NCI-H1092 (cell line): ENCODE measurements at places on chromosomes 4 and X.

DNA sequence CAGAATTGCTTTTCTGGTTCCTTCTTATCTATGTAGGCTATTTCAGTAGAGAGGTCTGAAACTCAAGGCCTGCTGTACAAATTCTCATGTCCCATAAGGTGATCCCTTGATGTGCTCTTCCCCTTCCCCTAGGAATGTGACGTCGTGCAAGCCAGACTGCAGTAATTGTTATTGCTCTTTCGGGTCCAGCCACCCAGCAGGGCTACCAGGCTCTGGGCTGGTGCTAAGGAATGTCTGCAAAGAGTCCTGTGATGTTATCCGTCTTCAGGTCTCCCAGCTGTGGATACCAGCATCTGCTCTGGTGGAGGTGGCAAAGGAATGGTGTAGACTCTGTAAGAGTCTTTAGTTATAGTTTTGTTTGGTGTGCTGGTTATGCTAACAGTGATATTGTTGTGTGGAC is 378.7 kb downstream of the C4orf33 start:
- DNase-seq, result no peak

DNA sequence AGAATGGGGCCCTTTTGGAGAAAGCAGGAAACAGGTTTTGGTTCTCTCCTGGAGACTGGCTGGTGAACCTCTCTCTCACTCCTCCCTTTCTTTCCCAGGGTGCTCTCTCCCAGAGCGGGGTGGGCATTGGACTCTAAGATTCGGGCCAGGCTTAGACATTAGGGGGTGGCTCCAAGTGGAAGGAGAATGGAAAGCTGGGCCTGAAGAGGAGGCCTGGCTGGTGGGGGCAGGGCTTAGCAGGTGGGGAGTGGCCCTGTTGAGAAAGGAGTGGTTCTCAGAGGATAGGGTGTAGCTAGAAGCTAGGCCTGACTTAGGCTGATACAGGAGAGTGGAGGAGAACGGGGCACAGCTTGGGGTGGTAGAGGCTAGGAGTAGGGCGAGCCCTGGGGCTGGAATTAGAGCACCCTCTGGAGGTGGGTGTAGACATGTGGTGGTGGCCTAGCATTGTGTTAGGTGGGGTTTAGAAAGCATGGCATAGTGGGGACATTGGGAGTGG is 5.7 kb downstream of the PLP2 start:
- no peak for DNase-seq

- DNase-seq, result no peak
Observed at GRCh38 chrX:19647731-19648588, 132.7 kb upstream of the MAP3K15 start.

DNA sequence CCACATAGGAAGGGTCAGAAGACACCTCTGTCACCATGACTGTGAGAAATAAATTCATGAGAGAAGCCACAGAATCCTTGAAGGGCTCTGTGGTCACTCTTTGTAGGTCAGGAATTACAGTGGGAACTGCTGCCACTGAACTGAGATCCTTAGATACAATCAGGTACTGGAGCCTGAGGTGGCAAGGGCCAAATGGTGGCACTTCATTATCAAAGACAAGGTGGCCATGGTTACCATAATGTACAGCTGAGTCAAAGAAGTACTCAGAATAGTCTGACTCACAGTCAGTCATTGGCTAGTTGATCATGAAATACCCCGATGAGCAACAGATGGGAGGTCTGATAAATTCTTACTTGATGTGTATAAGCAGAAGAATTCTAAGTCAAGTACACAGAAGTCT is 131.9 kb downstream of the RTL3 start:
- no peak for DNase-seq

DNA sequence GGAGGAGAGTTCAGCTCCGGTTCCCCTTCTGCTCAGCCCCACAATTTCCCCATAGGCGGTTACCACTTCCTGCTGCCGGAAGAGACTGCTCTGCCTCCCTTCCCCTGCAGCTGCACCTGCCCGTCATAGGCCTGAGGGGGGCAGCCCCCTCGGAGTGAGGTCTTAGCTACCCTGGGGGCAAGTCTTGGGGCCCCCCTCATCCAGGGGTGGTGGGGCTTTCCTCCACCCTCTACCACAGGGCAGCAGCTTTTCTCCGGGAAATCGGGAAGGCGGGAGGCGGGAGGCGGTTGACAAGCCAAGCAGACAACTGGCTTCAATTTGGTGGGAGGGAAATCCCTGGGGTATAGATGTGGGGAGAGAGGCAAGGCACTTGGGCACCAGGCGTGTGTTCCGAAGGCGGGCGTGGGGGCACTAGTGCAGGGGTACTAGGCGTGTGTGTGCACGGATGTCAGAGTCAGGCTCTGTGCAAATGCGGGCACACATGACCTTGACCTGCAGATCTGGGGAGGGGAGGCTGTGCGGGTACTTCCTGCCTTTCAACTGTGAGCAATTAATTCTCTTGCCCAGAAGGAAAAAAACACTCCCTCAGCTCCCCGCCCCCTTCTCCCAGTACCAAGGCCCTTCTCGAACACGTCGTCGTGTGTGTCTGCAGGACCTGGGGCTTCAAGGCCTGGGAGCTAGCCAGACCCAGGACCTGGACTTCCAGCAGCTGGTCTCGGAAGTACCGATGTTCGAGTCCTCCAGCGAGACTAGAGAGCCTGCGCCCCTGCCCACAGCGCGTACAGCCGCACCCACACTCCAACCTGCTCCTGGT is 1.0 kb upstream of the ARHGAP4 start:
- peak; percentile 34 for DNase-seq

GRCh38 chrX:65241059-65241721 is 264.9 kb upstream of the ZC4H2 start:
- DNase-seq, result no peak

DNA sequence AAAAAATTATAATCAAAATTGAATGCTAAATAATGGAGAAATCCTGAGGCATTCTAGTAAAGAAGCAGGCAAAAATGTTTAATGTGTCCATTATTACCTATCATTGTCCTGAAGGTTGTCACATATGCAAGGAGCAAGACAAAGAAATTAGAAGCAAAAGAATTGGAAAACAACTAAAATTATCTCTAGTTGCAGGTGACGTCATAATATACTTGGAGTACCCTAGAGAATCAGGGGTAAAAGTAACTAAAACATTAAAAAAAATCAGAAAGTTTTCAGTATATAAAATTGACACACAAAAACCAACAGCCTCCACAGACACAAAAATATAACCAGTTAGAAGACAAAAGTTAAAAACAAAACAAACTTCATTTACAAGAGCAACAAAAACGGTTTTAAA is 21.4 kb downstream of the MAGEA1 start:
- DNase-seq, result no peak

DNA sequence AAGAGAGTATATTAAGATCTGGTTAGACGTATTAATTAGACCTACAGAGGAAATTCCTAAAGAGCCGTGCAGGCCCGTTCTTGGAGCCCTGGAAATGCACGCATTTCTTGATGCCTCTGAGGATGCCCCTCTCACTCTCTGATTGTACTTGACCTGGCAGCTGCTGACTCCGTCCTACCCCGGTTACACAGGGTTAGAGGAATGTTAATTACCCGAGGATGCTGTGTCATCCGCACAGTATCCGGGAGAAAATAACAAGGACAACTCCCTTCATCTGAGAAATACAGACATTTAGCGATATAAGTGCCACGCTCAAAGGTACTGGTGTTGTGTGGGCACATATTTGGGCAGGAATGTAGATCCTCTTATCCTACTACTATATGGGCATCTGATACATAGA is 404.6 kb upstream of the FAT1 start:
- no peak for DNase-seq

DNA sequence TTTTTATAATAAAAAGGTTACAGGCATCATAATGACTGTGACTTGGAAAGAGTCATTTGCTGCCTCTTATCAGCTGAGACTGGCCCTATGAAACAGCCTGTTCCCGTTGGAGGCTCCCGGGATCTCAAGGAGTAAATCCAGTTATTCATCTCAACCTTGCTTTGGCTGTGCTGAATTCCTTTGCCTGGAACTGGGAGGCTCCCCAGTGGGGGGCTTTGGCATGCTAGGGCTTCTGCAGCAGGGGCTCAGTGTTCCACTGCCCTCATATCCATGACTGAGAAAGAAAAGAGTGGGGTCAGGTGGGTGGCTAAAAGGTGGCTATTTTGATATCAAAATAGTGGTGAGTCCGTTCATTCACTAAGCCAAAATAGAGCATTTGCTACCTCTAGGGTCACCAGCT is 71.2 kb downstream of the TRPC5 start:
- DNase-seq, result no peak

GRCh38 chr4:154076921-154077320 is 288.0 kb upstream of the SFRP2 start:
- no peak for DNase-seq

GRCh38 chr4:7902826-7903225 is 36.8 kb downstream of the AFAP1 start:
- DNase-seq, result no peak

DNA sequence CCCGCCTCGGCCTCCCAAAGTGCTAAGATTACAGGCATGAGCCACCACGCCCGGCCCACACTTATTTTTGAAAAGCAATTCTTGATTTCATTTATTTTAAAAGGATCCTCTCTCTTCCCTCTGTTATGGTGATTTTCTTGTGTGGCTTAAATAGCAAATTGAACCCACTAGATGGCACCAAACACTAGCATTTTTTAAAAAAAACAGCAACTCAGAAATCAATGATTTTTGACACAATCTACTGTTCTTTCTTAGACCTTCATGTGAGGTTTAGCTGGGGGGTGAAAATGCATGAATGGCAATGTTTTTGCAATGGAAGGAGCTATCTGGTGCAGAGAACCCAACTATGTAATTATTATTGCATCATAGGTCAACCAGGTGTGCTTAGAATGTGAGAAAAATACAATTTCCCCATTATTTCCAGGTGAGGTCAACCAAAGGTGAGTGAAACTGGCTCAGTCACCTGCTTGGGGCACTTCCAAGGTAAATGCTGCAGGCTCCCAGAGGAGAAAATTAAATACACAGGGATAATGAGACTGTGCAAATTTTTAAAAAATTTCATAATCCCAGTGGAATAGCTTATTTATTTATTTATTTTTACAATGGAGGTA is 226.7 kb upstream of the PRKX start:
- DNase-seq, result no peak

DNA sequence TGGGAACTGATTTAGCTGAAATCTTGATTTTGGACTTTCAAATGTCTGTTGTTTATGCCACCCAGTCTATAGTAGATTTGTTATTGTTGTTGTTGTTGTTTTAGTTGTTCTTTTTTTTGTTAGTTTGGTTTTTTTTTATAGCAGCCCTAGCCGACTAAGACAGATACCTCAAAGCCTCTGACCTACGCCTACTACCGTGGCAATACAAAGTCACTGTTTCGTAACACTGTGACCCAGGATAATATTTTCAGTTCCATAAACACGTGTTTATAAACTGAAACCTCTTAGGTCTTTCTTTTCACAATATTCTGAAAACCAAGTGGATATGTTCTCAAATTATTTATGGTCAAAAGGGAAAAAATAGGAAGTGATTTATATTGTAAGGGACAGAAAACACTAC is 32.8 kb downstream of the VCX2 start:
- DNase-seq, result no peak

- DNase-seq, result no peak
Observed at GRCh38 chrX:30918480-30918879, 29.4 kb upstream of the TAB3 start.

GRCh38 chrX:108029928-108030711 is 14.7 kb upstream of the VSIG1 start:
- DNase-seq, result no peak

DNA sequence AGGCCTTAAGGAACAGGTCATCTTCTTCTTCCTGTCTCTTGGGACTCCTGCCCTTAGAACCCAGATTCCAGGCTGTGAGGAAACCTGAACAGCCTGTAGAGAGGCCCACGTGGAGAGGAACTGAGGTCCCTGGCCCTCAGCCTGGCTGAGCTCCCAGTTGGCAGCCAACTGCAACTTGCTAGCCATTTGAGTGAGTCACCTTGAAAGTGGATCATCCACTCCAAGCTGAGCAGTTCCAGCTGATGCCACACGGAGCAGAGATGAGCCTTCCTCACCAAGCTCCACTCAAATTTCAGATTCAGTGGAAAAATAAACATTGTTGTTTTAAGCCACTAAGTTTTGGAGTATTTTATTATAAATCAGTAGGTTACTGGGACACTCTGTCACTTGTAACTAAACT is 392.5 kb downstream of the BCOR start:
- peak; percentile 63 for DNase-seq

DNA sequence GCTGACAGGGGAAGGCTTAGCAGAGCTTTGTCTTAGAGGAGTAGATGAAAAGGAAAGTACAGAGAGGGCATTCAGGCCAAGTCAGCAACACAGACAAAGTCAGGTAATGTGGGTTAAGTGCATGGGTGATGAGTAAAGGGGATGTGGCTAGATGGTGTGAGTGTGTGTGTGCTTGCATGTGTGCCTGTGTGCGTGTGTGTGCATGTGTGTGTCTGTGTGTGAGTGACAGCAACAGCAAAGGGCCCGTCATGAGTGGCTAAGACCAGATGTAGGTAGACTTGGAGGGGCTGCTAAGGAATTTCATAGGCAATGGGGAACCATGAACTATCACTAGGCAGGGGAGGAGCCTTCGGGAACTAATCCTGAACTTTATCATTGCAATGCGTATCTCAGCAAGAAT is 2.2 kb upstream of the GPR78 start:
- DNase-seq, result no peak

- no peak for DNase-seq
Observed at GRCh38 chrX:114201622-114202021, 382.3 kb upstream of the HTR2C start.

DNA sequence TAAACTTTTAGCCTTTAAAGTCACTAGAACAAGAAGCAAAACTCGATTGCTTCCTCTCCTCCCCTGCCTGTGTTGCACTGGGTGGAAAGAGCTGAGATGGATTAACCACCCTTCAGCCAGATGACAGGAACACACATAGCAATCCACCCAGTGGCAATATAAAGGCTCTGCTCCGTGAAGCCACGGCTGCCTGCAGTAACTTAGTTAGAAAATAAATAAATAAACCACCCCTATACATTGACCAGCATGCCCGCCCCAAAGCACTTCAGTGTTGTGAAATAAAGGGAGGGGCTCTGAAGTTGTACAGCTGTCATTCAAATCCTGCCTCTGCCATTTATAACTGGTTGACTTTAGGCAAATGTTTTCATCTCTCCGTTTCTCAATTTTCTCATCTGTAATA is 217.1 kb upstream of the LDB2 start:
- DNase-seq, result no peak

- DNase-seq, result no peak
Observed at GRCh38 chrX:153336121-153336894, 2.4 kb downstream of the ZNF275 start.

DNA sequence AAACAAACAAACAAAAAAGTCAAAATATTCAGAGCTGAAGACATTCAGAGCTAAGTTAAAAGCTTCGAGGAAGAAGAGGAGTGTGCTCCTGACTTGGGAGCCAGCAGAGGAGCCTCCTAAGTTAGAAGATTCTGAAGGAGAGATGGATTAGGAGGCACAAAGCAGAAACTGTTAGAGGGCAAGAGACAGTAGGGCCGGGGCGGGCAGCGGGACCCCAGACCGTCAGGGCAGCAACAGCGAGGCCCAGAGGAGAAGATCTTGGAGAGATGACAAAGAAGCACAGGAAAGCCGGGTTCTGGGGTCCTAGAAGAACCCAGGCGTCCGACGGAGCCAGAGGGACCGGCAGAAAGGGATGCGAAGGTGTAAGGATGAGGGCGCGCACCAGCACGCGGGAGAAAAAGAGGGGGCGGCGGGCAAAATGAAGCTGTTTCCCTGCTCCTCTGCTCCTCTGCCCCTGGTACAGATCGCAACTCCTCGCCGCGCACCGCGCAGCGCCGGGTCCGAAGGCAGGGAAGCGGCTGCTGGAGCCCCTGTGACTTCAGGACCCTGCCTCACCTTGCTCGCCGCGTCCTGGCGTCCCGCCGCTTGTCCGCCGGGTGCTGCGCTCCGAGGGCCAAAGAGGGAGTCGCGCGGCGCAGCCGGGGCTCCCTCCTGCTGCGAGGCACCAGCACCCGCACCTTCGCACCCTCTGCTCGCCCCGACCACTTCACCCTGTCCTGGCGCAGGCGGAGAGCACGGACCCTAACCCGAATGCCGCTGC is 477 bp downstream of the KLHL13 start:
- DNase-seq, result no peak
